Activated CD4-positive, alpha-beta T cell treated with anti-CD3 and anti-CD28 coated beads for 24 hours (primary cell): ENCODE measurements at places on chromosomes 3 and 15.

- DNase-seq = no peak
Measured at GRCh38 chr3:129345971-129346370, 67.3 kb downstream of the HMCES start.

DNA sequence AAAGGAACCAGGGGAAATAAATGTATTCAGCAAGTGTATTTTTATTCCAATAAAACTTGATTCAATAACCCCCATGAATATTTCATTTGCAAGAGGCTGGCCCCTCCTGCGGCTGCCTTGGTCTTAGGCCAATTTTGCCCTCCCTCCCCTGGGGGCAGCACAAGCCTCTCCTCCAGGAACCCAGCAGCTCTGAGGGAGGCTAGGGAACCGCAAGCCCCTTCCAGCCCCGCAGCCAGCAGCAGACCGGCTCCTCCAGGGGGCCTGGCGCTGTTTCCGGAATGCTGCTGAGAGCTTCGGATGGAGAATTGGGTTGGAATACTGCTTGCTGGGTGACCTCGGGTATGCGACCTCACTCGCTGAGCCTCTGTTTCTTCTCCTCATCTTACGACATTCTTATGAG, 150.1 kb downstream of the RAB11A start:
- DNase-seq = no peak

DNA sequence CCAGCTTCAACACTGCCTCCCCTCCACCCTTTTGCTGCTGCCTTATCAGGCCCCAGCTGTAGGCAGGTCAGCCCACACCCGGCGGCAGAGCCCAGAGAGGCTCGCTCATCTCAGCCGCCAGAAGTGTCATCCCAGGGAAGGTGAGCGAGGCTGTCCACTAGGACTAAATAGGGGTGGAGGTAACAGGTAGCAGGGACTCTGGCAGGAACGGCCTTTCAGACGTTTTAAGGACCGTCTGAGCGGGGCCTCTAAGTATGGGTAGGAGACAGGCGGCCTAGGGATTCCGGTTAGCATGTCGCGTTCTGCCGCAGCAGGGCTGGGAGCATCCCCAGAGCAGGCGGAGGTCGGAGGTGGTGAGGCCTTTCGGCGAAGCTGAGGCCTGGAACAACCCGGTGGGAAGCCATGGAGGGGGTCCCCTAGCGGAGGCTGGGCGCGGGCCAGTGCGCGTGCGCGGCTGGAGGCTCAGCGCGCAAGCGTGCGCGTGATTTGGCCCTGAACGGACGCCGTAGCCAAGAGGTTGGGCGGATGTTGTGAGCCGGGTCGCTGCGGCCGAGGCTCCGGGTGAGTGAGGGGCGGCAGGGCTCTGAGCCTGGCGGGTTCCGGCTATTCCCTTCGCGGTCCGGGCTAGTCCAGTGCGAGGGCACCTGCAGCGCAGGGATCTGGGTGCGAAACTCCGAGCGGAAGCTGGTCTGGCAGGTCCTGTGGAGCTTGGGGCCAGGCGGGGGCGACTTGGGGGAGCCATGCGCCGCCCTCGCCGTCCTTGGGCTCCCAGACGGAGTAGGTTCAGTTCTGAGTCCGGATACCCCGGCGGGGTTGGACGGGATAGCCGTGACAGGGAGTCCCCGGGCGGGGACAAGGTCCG, at the start of the genes MST1 and RNF123:
Gene MST1 (minus strand): TSS at position 429 of the 862 bp plus-strand sequence. CDS start 783 bp downstream, outside the sequence.
Gene RNF123 (plus strand): TSS at position 512 of the 862 bp plus-strand sequence. CDS start 1,609 bp downstream, outside the sequence.
- peak; percentile 90 for DNase-seq

DNA sequence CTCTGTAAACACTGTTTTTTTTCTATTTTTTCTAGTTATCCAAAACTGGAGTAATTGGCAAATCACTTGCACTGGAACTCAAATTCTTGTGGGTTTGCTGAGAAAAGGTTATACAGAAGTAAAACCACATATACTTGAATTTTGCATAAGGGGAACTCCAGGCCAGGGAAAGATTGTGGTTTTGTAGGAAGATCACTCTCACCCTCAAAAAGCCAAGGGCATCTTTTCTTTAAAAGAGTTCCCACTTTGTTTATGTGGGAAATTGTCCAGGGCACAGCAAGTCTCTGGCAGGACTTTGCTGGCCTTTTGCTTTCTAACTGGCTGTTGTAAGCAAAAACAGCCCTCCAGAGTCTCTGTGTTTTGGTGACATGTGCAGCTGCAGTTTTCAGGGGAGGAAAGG, 340.3 kb upstream of the RBMS3 start:
- no peak for DNase-seq

DNA sequence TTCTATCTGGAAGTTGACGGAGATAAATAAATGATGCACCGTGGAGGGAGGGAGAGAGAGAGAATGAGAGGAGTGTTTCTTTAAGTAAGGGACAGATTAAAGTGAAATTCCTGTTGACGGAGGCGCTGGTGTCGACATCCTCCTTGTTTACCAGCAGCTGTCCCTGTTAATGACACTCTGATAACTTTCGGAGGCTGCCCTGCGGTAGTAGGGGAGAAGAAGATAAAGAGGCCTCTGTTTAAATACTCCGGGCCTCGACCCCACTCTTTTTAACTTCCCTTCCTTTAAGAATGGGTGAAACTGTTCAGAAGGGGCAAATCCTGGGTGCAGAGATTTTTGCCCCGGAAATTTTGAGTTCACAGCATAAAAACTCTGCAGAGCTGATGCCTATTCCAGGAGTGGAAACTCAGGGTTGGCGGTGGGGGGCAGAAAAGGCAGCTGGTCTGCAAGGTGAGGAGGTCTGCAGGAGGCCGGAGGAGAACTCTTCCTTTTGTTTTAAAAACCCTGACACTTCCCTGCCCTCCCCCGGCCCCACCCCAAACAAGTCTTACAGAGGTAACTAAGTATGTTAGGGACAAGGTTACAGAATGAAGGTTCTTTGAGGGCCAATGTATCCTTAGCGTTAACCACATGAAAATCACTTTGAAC, 276.6 kb upstream of the NR2F2 start:
- DNase-seq = no peak

DNA sequence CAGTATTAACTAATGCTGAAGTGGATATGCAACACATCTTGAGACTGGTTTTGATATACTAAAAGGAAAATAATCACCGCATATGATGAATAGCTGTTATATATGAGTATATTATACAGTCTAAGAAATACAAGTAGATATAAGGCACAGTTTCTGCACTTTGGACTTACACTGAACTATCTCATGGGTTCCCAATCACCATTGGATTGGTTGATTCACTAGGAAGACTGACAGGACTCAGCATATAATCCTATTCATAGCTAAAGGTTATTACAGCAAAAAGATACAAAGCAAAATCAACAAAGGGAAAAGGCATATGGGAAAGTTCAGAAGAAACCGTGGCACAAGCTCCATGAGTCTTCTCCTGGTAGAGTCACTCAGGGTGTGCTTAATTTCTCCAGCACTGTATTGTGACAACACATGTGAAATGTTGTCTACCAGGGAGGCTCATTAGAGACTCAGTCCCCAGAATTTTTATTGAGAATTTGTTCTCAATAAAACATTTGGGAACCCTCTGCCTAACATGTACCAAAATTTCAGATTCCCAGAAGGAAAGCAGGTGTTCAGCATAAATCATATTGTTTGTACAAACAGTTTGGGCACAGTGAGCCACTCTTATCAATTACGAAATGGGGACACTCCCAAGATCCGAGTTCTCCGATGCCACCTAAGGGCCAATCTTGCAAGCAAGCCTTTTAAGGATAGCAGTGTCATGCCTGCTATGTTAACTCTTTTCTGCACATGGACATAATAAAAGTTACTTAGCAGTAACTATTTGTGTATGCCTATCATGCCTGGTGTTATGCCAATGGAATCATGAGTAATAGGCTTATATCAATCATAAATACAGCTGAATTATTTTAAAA, 26.8 kb downstream of the CMC1 start:
- DNase-seq = no peak

DNA sequence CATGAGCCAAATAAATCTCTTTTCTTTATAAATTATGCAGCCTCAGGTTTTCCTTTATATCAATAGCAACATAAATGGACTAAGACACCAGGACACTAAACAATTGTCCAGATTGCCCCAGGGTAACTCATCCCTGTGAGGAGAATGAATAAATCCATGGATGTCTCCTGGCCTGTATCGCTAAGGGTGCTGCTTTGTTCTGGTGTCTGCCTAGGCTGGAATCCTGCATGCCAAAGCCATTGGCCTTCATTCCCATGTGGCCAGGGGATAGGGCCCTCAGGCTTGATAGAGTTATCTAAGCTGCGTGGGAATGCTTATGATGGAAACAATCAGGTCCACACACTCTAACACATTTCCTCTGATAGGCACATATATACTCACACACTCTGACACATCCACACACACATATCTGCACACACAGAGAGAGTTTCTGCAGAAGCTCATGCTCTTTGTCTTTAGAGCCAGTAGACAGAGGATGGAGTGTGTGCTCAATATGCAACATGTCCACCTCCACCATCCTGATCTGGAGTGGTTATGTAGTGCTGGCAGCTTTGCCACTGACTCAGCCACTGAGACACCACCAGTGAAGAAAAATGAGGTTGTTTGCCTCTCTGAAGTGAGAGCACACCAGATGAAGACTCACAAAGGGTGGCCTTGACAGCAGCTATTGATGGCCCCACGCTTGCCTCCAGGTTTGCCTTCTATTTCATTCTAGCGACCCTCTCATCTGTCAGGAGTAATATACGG, 24.0 kb upstream of the DGKG start:
- DNase-seq = no peak

DNA sequence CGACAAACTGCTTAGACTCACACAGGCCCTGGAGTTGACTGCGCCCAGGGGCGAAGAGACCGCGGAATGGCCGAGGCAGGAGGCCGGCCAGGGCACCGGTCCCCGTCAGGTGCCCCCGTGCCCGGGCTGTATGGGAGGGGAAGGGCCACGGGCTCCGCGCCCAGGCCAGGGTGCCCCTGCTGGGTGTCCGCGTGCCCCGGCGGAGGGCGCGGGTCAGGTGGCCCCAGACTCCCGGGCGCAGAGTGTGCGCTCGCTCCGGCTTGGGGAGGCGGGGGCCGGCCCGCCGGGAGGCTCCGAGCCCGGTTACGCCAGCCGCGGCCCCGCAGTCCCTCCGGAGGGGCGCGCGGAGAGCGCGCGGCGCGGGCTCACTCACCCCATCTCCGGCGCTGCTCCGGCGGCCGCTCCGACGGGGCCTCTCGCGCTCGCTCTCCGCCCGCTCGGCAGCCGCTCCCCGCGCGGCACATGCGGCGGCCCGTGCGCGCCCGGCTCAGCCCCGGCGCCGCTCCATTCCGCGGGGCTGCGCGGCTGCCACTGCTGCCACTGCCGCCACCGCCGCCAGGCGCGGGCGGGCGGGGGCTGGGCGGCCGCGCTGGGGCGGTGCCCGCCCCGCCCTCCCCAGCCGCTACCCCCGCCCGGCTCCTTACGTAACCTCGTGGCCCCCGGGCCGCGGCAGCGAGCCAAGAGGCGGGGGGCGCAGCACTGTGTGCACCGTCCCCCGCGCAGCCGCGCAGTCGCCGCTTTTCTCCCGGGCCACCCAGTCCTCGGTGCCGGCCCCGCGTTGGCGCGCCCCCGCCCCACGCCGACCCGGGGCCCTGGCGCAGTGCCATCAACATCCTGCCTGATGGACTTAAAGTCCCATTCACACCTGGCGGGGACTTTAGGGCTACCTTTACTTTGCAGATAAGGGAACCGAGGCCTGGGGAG, at the start of gene HOMER2:
Gene HOMER2 (minus strand): TSS at position 563 of the 924 bp plus-strand sequence. CDS start 185 bp downstream, at position 378.
- no peak for DNase-seq

DNA sequence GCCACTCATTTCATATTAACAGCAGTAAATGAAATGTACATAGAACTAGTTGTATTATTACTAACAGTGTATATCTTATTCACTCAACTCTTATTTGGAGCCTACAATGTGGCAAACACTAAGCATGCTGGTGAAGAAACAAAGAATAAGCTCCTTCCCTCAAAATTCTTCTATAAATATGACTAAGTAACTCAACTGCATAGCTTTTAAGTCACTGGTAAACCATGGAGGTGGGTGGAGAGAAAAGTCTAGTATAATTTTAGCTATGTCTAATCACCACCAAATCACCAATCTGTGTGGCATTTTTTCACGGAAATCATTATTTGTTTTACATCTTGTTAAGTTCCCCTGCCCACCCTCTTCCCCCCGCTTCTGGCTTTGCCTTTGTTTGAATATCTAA, 17.5 kb downstream of the COPS2 start:
- no peak for DNase-seq

DNA sequence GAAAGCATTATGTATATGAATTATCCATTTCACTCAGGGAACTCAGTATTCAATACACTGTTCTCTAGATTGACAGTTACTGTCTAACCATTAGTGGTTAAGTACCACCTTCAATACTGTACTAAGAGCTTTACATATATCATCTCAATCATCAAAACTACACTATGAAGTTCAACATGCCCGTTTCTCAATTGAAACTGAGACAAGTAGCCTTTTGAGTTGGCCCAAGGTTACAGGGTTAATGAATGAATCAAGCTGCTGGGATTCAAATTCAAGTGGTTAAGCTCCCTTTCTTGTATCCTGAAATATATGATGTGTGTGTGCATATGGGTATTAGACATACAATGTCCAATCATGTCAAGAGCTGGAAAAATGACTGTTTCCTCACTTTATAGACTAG, 5.8 kb downstream of the TASOR start:
- DNase-seq = no peak

GRCh38 chr3:81778678-81779182, 17.3 kb upstream of the GBE1 start:
- no peak for DNase-seq

DNA sequence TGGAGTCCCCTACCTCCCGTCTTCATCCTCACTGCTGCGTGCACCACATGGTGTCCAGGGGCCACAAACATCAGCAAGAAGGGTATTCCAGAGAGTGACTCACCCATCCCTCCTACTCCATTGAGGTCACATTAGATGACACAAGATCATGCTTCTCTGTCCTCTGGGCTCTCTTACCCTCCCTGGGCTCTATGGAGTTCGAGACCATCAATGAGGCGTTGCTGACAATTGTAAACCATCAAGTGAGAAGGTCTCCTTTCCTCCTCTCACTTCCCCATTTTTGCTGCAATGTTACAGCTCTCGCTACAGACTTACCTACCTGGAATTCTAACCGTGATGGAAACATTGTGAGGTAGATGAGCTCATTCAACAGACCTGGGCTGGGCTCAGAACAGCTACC, 51.7 kb downstream of the HMCES start:
- no peak for DNase-seq

- peak; percentile 24 for DNase-seq
Measured at GRCh38 chr15:34239151-34239808, 14.5 kb downstream of the EMC4 start.

DNA sequence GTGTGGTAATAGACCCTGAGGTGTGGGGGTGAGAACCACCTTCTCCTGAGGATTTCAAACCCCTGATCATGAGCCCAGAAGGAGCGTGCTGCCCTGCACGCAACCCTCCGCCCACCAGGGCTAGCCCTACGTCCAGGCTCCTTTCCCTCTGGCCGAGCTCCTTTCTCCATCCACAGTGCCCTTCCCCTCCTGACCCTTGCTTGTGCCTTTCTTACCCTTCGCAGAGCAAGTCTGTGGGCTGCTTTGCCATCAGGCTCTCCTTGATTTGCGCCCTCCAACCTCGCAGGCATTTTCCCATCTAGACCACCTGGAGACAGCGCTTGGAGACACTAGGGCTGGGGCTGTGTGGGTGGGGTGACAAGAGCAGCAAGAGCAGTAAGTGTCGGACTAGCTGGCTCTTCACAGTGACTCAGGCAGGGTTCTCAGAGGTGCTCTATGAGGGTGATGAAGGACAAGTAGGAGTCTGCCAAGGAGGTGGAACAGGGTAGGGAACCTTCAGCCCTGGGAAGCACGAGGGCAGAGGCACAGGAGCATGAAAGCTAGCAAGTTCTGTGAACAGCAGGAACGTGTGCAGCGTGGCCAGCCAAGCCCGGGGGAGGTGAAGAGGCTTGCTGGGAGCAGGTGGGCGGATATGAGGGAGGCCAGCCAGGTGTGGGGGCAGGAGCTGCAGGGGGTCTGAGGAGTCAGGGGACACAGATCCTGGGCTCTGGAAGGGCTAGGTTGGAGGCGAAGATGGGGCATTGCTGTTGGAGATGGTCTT, 2.5 kb upstream of the SLC38A3 start:
- DNase-seq = no peak
